Dermis blood vessel endothelial cell (primary cell): ENCODE measurements at places on chromosomes 3 and 15. TPM values are rescaled to one million over a fixed set of nuclear protein-coding genes. Genes with fewer than 3 reads are reported as not detected.

C3orf80 gene
- total RNA-seq: not detected in 2 replicates

CLDN1 gene
- total RNA-seq: 0.68 and 0.79 TPM in 2 replicates

SST gene
- total RNA-seq: not detected in 2 replicates

C3orf49 gene
- total RNA-seq: not detected in 2 replicates

CRABP1 gene
- not detected in 2 replicates for total RNA-seq

RNF111 gene
- total RNA-seq: 16.2 and 22.2 TPM in 2 replicates

CEP19 gene
- total RNA-seq: 6.8 and 9.0 TPM in 2 replicates

PDCD6IP gene
- total RNA-seq: 325 and 401 TPM in 2 replicates

KBTBD12 gene
- under 0.01 TPM in 1 of 2 replicates, not detected in the other for total RNA-seq

SLC6A20 gene
- total RNA-seq: not detected in 2 replicates

PRSS50 gene
- not detected in 2 replicates for total RNA-seq

A4GNT gene
- not detected in 2 replicates for total RNA-seq

TRH gene
- not detected in 2 replicates for total RNA-seq

GOLGA8T gene
- total RNA-seq: 0.05 TPM in 1 of 2 replicates, not detected in the other

CTXN2 gene
- total RNA-seq: not detected in 2 replicates

SMCO1 gene
- total RNA-seq: not detected in 2 replicates

TJP1 gene
- total RNA-seq: 122 and 184 TPM in 2 replicates

GLDN gene
- total RNA-seq: not detected in 2 replicates

PLSCR2 gene
- total RNA-seq: 0.33 and 0.34 TPM in 2 replicates

GHRL gene
- total RNA-seq: 0.19 and 0.68 TPM in 2 replicates

MRPL46 gene
- 17.0 and 20.3 TPM in 2 replicates for total RNA-seq

PTH1R gene
- total RNA-seq: 0.19 and 0.85 TPM in 2 replicates

CYP19A1 gene
- total RNA-seq: not detected in 2 replicates

TMEM45A gene
- 9.0 and 16.1 TPM in 2 replicates for total RNA-seq

GOLGA8K gene
- 0.17 and 0.19 TPM in 2 replicates for total RNA-seq

MCTP2 gene
- total RNA-seq: 9.0 and 11.9 TPM in 2 replicates

BSN gene
- total RNA-seq: under 0.01 and 0.05 TPM in 2 replicates

CHRM5 gene
- total RNA-seq: 0.17 TPM in 1 of 2 replicates, not detected in the other

SOX14 gene
- total RNA-seq: not detected in 2 replicates

CALML4 gene
- total RNA-seq: 1.8 and 2.0 TPM in 2 replicates

ZNF280D gene
- 25.7 and 37.9 TPM in 2 replicates for total RNA-seq

BFSP2 gene
- total RNA-seq: not detected in 2 replicates

CPEB1 gene
- not detected in 2 replicates for total RNA-seq

DUT gene
- 49.8 and 58.4 TPM in 2 replicates for total RNA-seq

UROC1 gene
- total RNA-seq: 0.19 TPM in 1 of 2 replicates, not detected in the other

EFCAB12 gene
- not detected in 2 replicates for total RNA-seq

SLC9A9 gene
- total RNA-seq: 3.2 and 3.6 TPM in 2 replicates

SLC12A1 gene
- total RNA-seq: under 0.01 TPM in 2 replicates

KIF9 gene
- 10.0 and 11.2 TPM in 2 replicates for total RNA-seq

CNTN6 gene
- total RNA-seq: not detected in 2 replicates

C3orf33 gene
- total RNA-seq: 0.98 and 2.0 TPM in 2 replicates

MITF gene
- total RNA-seq: 1.5 and 5.7 TPM in 2 replicates

DZIP1L gene
- 2.4 and 4.6 TPM in 2 replicates for total RNA-seq

DNAH12 gene
- total RNA-seq: under 0.01 and 0.17 TPM in 2 replicates

ALDH1A3 gene
- total RNA-seq: 26.4 and 51.2 TPM in 2 replicates

SNTN gene
- not detected in 2 replicates for total RNA-seq

GPR62 gene
- not detected in 2 replicates for total RNA-seq

TLR9 gene
- under 0.01 TPM in 1 of 2 replicates, not detected in the other for total RNA-seq

MRPS22 gene
- total RNA-seq: 71.5 and 86.7 TPM in 2 replicates

C3orf22 gene
- total RNA-seq: not detected in 2 replicates

SLC51A gene
- not detected in 2 replicates for total RNA-seq

CCDC39 gene
- total RNA-seq: under 0.01 and 0.34 TPM in 2 replicates

CLDN18 gene
- total RNA-seq: not detected in 2 replicates

SLC12A8 gene
- total RNA-seq: 0.34 and 0.70 TPM in 2 replicates

SLC24A5 gene
- not detected in 2 replicates for total RNA-seq

CYP11A1 gene
- total RNA-seq: not detected in 2 replicates
